ENCODE measurements at places on chromosomes 12 and 14. TPM values are rescaled to one million over a fixed set of nuclear protein-coding genes. Genes with fewer than 3 reads are reported as not detected.
A peak's percentile ranks its signal among the peaks of the same experiment; 100 is the strongest.

GRCh38 chr14:78028471-78028870 is 141.7 kb upstream of the NRXN3 start:
- no peak for DNase-seq

GRCh38 chr12:81958406-81958805 is 199.3 kb upstream of the PPFIA2 start:
- DNase-seq: no peak

DNA sequence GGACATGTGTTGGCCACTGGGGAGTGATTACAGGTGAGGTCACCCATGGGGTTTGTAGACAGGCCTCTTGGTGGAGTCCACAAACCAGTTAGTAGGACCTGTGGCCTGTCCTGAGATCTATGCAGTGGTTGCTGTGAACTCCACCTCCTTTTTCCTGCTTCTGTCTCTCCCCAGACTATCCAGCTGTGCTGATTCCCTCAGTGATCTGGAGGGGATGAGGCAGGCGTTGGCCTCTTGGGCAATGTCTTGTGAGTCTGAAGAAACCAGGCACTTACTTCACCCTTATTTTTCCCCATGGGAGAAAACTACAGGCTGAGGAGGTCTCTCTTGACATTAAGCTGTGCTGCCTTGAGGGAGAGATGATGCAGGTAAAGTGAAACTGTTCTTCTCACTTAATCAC is 257.2 kb upstream of the PRICKLE1 start:
- DNase-seq: no peak

GRCh38 chr14:82420871-82421270 is 887.2 kb upstream of the SEL1L start:
- DNase-seq: no peak

- no peak for DNase-seq
Measured at GRCh38 chr12:29145372-29146170, 3.5 kb upstream of the FAR2 start.

DNA sequence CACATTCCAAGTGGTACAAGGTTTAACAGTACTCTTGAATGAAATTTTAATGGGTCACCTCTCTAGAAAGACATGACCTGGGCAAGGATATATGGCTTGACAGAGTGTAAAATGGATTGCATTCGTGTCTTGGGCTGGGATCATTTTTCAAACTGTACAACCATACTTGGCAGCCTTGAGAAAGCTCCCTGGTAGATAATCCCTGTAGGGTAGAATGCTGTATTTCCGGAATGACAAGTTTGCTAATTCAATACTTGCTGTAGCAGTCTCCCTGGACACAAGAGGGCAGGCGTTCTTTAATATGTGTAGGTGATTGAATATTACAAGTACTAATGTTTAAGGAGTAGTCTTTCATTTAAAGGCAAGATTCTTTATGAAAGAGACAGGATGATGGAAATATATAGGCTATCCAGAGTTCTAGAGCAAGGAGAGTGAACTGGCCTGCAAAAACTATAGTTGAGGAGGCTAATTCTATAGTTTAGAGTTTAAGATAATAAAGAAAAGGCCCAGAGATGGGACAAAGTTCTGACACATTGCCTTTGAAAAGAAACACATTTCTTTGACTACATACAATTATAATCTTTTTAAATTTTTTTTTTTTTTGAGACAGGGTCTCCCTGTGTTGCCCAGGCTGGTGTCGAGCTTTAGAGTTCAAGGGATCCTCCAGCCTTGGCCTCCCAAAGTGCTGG is 53.4 kb downstream of the PLBD1 start:
- peak; percentile 65 for DNase-seq

GRCh38 chr14:37641117-37641516 is 45.7 kb downstream of the TTC6 start:
- DNase-seq: no peak

DNA sequence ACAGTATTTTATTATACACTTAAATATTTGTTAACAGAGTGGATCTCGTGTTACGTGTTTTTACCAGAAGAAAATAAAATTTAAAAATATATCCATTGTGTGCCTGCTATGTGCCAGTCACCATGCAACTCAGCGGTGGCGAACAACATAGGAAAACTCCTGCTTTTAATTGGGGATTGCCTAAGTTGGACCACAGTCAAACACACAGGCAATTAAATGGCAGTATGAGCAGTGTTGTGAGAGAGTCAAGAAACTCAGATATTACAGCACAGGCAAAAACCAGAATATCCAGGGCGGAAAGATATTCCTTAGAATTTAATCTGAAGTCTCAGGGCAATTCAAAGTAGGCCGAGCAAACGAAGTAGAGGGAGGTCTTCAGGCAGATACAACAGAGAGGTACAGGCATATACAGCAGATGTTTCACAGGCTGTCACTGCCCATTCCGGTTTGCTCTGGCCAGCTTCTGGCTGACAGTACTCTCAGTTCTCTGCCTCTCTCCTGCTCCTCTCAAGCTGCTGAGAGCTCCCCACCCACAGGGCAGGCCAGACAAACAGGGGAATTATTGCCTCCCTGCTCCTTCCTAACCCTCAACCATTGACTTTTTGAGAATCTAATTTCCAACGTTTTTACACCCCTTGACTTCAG is 540.2 kb upstream of the TMEM132C start:
- DNase-seq: no peak

- no peak for DNase-seq
Measured at GRCh38 chr14:52954346-52955214, 3.7 kb upstream of the FERMT2 start.

DNA sequence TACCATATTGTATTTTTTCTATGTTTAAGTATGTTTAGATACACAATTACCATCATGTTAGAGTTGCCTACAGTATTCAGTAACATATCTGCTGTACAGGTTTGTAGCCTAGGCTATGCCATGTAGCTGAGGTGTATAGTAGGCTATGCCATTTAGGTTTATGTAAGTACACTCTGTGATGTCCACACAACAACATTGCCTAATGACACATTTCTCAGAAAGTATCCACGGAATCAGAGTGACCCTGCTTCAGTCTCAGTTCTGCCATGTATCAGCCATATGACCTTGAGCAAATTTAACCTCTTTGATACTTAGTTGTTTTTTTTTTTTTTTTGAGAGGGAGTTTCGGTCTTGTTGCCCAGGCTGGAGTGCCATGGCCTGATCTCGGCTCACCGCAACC is 12.7 kb downstream of the SUSD6 start:
- no peak for DNase-seq

- DNase-seq: no peak
Measured at GRCh38 chr12:122944605-122945592, 21.4 kb downstream of the ABCB9 start.

DNA sequence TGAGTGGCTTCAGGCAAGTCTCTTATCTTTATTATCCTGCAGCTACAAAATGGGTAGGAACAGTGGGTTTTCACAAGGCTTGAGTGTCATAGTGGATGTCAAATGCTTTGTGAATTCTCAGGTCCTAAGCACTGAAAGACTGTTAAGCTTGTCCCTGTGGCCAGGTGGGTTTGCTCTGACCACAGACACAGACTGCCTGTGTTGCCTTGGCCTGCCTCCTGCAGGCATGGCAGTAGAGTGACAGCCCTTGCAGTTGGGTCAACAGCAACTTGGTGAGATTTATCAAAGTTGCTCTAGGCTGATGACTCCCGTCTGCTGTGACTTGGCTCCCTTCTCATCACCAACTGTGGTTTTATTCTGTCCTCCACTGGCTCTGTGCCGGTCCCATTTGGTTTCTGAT is 520.0 kb upstream of the CCDC196 start:
- no peak for DNase-seq

GRCh38 chr12:33180918-33181317 is 258.7 kb downstream of the SYT10 start:
- DNase-seq: no peak

DNA sequence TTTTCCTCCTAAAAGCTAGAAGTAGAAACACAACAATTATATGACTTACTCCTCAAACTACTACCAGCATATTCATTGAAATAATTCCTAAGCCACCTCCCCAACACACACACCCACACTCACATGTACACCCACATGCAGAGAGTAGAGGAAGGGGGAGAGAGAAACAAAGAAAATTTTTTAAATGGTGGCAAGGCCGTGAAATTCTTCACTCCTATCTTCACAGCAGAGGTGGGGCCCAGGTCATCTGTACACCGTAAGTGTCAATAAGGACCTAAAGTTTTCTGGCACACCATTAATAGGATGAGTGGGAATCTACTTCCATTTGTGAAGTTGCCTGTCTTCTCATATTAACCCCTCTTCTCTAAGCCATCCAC is 73.9 kb upstream of the EGLN3 start:
- no peak for DNase-seq

DNA sequence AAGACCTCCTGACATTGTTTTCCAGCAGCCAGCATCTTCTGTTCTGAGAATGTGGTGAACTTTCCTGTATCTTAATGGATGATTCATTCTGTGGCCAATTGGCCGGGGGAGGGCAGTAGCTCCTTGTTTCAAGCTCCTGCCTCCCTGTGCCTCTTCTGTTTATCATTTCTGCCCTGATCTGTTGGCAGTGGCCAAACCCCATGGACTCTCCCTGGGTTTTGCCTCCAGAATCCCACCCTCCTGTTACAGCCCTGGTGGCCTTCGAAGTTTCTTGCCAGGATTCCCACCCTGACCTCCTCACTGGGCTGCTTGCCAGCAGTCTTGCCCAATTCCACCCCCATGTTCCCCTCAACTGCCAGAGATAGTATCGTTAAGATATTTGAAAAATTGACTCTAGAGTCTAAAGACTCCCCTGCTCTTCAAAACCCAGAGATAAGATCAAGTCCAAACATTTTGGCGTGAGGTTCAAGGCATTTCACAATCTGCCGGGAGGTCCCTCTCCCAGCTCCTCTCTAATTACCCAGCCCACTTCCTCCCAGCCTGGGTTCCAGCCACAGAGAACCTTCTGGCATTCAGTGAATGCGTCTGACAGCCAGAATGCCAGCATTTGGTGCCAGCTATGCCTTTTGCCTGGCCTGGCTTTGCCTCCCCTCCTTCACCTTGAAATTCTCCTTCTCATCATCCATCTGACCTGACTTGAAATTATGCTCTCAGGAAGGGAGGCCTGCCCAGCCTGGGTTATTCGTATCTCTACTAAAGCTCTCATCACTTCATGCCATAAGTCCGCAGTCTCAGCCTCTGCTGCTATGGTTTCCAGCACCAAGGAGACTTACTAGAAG is 37.7 kb upstream of the TXNRD1 start:
- DNase-seq: peak; percentile 71

GRCh38 chr14:70784886-70785285 is 24.4 kb downstream of the MAP3K9 start:
- no peak for DNase-seq

- peak; percentile 85 for DNase-seq
Measured at GRCh38 chr14:99564256-99564925, 39.6 kb downstream of the CCDC85C start.

DNA sequence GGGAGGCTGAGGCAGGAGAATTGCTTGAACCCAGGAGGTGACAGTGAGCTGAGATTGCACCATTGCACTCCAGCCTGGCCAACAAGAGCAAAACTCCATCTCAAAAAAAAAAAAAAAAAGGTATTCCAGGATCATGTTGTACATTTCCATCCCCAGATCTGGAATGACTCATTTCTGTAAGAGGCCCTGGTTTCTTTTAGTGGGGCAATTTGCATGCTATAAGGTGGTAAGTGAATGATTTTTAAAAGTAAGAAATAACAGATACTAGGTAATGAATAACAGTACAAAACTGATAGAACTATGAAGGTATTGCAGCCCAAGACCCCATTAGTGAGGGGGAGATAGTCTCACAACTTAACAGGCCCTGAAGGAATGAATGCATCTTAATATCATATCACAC is 17.7 kb upstream of the ADCK1 start:
- no peak for DNase-seq

Gene DBX2
- polyA plus RNA-seq: not detected

Gene ZNF641
- polyA plus RNA-seq: 29.1 TPM

Gene RDH16
- polyA plus RNA-seq: 0.54 TPM

Gene PPP1R1A
- 6.9 TPM for polyA plus RNA-seq

Gene TSPAN31
- 94.6 TPM for polyA plus RNA-seq

Gene MIP
- not detected for polyA plus RNA-seq

Gene KRT78
- polyA plus RNA-seq: not detected

Gene TUNAR
- polyA plus RNA-seq: not detected

Gene TMED10
- 165 TPM for polyA plus RNA-seq

Gene PPFIA2
- 3.3 TPM for polyA plus RNA-seq

Gene BATF
- 0.71 TPM for polyA plus RNA-seq

Gene PIANP
- polyA plus RNA-seq: 6.7 TPM

Gene MYRFL
- 1.1 TPM for polyA plus RNA-seq

Gene CHFR
- polyA plus RNA-seq: 24.1 TPM

Gene OTX2
- polyA plus RNA-seq: not detected

Gene KRT77
- not detected for polyA plus RNA-seq

Gene KRT74
- polyA plus RNA-seq: not detected

Gene HAL
- 0.70 TPM for polyA plus RNA-seq

Gene OAS2
- polyA plus RNA-seq: 12.1 TPM

Gene PPP1R36
- 0.42 TPM for polyA plus RNA-seq

Gene BIN2
- polyA plus RNA-seq: 6.5 TPM

Gene OVCH1
- not detected for polyA plus RNA-seq

Gene KIF26A
- 13.1 TPM for polyA plus RNA-seq

Gene ETFRF1
- 23.1 TPM for polyA plus RNA-seq

Gene NRDE2
- 24.7 TPM for polyA plus RNA-seq

Gene ACOT6
- polyA plus RNA-seq: not detected

Data from right lung (tissue), 10 donors.